Thoracic aorta (tissue), 2 donors: ENCODE measurements at places on chromosomes 16 and 17.

GRCh38 chr17:65530523-65531255, 30.8 kb downstream of the AXIN2 start:
- DNase-seq: no peak

DNA sequence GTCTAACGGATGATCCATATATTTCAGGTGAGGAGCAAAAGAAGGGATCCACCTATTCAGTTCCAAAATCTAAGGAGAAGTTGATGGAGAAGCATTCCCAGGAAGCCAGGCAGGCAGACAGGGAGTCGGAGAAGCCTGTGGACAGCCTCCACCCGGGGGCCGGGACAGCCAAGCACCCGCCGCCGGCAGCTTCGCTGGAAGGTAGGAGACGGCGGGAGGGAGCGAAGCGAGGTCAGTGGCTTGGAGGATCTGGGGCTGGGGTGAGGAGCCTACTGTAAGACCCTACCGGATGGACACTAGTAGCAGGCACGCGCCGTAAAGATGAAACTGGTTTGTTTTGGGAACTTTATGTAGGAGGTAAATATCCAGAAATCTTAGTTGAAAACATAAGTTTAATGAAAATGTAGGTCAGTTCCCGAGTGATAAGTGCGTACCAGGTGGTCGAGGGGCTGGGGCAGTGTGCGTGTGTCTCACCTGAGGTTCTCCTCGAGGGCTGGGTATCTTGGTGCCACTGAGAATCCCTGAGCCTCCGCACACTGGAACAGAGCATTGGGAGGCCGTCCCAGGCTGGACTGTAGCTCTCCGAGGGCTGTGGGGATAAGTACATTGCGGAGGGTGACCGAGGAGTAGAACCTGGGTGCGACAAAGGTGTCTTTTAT, 714 bp downstream of the SPATA33 start:
- DNase-seq: no peak

GRCh38 chr17:2635675-2636074, 42.2 kb downstream of the PAFAH1B1 start:
- DNase-seq: no peak

DNA sequence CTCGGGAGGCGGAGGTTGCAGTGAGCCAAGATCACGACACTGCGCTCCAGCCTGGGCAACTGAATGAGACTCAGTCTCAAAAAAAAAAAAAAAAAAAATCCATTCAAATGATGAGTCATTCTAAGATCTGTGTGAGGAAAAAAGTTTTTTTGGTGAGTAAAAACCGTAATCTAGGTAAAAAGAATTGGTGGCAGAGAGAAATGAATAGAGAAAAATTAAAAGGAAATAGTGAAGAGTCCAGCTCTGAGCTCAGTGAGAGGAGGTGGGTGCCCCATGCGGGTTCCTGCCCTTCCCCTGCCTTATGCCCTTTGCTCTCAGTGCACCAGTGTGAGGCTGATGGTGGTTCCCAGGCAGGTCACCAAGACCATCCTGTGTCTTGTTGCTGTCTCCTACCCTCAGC, 20.9 kb downstream of the GAN start:
- no peak for DNase-seq

- DNase-seq: no peak
Measured at GRCh38 chr16:4894276-4895150, 42.4 kb downstream of the PPL start.

- no peak for DNase-seq
Measured at GRCh38 chr17:50213026-50214022, 11.9 kb upstream of the COL1A1 start.

GRCh38 chr17:5951912-5952311, 118.3 kb upstream of the WSCD1 start:
- DNase-seq: no peak
